Activated naive CD4-positive, alpha-beta T cell treated with anti-CD3 and anti-CD28 coated beads for 36 hours (primary cell): ENCODE measurements at places on chromosomes 2 and 18. TPM values are rescaled to one million over a fixed set of nuclear protein-coding genes. Genes with fewer than 3 reads are reported as not detected.

DNA sequence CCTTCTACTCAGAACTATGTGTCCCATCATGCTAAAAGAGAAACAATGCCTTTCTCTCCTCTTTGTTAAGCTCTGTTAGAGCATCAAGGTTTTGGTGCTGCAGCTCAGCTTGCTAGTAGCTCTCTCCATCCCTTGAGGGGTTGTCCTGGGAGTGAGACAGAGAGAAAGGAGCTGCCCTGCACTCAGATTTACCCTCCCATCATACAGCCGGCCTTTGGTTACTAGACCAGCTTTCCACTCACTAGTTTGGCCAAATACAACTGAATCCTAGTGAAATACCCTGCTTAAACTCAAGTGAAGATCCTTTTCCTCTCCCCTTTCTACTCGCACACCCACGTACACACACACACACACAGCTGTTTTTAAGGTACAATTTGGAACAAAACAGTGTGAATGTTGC, 2.3 kb upstream of the CHN1 start:
- no peak for DNase-seq
- H3K36me3 ChIP-seq, result no peaks in the 10 kb centered on the region
- H3K4me3 ChIP-seq, result no peak overlapping the region
- H3K27me3 ChIP-seq, result peaks cover 43% of the 10 kb centered on the region
- H3K4me1 ChIP-seq, result peaks cover 11% of the 10 kb centered on the region

- DNase-seq, result no peak
- no peak overlapping the region for H3K27ac ChIP-seq
- peaks cover 19% of the 10 kb centered on the region for H3K4me1 ChIP-seq
- no peaks in the 10 kb centered on the region for H3K27me3 ChIP-seq
Observed at GRCh38 chr2:207469451-207469850, 60.3 kb upstream of the CREB1 start.

DNA sequence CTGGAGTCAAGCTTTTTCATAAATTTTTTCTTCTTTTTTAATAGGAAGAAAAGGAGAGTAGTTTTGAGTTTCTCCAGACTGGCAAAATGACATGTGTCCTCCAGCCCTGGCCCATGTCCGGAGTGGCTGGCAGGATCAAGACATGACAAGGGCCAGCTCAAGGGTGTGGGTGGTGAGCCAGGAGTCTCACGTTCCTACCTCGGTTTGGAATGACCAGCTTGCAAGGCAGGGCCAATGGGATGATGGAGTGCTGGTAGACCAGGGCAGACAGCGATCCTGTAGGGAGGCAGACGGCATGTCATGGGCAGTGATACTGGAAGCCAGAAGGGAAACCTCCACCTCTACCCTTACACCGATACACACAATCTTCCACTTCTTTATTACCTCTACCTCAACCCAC, 190.6 kb downstream of the TNS1 start:
- H3K4me1 ChIP-seq, result no peaks in the 10 kb centered on the region
- H3K36me3 ChIP-seq, result no peaks in the 10 kb centered on the region
- H3K27me3 ChIP-seq, result peaks cover 3% of the 10 kb centered on the region
- no peak for DNase-seq
- no peak overlapping the region for H3K27ac ChIP-seq
- no peak overlapping the region for H3K4me3 ChIP-seq

DNA sequence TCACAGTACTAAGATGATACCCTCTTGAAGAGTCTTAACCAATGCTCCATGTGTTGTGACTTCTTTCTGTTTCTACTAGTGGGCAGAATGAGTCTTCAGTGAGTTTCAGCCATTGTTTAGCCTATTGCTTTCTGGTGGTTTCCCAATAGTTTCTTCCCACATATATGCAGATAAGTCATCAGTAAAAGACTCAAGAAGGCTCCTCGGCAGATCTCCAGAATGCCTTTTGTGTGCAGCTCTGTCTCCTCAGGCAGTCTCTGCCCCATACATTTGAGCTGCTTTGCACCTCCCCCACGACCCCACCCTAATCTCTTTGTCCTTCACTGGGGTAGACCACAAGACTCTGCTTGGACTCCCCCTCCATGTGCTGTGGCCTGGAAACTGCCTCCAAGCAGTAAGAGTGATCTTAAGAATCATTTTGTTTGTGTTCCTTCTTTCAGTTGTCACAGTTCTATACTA, 71.6 kb upstream of the CHRNA1 start:
- no peaks in the 10 kb centered on the region for H3K27me3 ChIP-seq
- H3K27ac ChIP-seq, result peak overlapping the region; percentile 71
- peak; percentile 38 for DNase-seq
- peaks cover 32% of the 10 kb centered on the region for H3K4me1 ChIP-seq
- H3K36me3 ChIP-seq, result peaks cover 4% of the 10 kb centered on the region

Gene CYB5A
- 78.3 TPM for total RNA-seq

GRCh38 chr2:150100336-150100735, 387.1 kb downstream of the RND3 start:
- H3K36me3 ChIP-seq, result no peaks in the 10 kb centered on the region
- H3K27me3 ChIP-seq, result peaks cover 2% of the 10 kb centered on the region
- H3K4me3 ChIP-seq, result no peak overlapping the region
- no peak overlapping the region for H3K27ac ChIP-seq

GRCh38 chr2:94994914-94995552, 30.5 kb upstream of the MAL start:
- peaks cover 28% of the 10 kb centered on the region for H3K27me3 ChIP-seq
- H3K4me3 ChIP-seq, result no peak overlapping the region
- no peaks in the 10 kb centered on the region for H3K4me1 ChIP-seq

Gene PROM2
- total RNA-seq, result 0.89 TPM

DNA sequence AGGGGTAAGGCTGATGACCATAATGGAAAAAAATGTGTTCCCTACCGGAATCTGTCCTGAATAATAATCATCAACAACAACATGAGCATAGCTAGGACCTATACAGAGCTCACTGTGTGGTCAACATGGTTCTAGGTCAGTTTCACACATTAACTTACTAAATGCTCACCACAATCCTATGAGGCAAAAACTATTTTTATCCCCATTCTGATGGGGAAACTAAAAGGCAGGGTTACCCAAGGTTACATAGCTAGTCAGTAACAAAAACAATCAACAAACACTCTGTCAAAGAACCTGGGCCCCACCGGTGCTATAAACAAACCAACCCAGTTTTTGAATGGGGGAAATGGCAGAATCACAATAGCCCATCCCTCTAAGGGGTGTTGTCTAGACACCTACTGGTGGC, 40.1 kb downstream of the AOX1 start:
- H3K27ac ChIP-seq, result no peak overlapping the region
- no peaks in the 10 kb centered on the region for H3K36me3 ChIP-seq
- peaks cover 12% of the 10 kb centered on the region for H3K27me3 ChIP-seq
- DNase-seq, result no peak
- H3K4me3 ChIP-seq, result no peak overlapping the region
- no peaks in the 10 kb centered on the region for H3K4me1 ChIP-seq

- H3K4me1 ChIP-seq, result no peaks in the 10 kb centered on the region
- H3K36me3 ChIP-seq, result no peaks in the 10 kb centered on the region
- no peak for DNase-seq
- no peak overlapping the region for H3K4me3 ChIP-seq
- no peak overlapping the region for H3K27ac ChIP-seq
- no peaks in the 10 kb centered on the region for H3K27me3 ChIP-seq
Observed at GRCh38 chr18:23949863-23950262, 64.7 kb upstream of the TTC39C start.

DNA sequence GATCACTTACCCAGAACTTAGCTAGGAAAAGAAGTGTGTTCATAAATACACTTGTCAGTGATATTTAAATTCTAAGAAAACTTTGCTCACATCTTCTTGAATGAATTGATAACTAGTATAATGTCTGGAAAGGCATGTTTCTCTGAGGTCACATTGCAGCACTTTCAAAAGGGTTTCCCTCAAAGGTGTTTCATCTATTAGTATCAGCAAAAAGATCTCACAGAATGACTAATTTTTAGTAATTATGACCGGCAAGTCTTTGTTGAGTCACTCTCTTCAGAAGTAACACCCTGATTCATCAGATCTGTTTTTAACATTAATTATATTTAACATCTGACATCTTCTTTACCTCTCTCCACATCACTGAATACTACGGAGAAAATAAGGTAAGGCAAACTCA, 222.3 kb downstream of the IKZF2 start:
- H3K36me3 ChIP-seq, result no peaks in the 10 kb centered on the region
- peaks cover 2% of the 10 kb centered on the region for H3K27me3 ChIP-seq
- H3K27ac ChIP-seq, result no peak overlapping the region
- H3K4me1 ChIP-seq, result no peaks in the 10 kb centered on the region
- H3K4me3 ChIP-seq, result no peak overlapping the region
- no peak for DNase-seq

- H3K4me3 ChIP-seq, result no peak overlapping the region
- H3K27me3 ChIP-seq, result peaks cover 5% of the 10 kb centered on the region
- no peak overlapping the region for H3K27ac ChIP-seq
- no peak for DNase-seq
- no peaks in the 10 kb centered on the region for H3K4me1 ChIP-seq
Observed at GRCh38 chr2:60652832-60653340, 99.4 kb upstream of the BCL11A start.

DNA sequence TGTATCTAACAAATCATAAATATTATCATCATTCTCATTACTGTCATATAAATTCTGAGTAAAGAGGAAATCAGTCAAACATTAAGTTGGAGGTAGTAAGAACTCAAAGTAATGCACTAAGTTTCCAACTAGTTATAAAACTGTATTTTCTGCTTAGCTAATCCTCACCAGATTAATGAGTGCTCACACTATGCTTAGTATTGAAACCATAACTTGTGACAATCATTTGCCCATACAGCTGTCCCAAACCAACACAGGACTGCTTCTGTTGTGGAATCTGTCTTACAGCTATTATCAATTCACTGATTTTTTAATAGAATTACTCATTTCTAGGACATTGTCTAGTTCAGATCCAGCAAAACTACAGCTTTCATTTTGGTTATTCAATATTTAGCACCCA, 41.5 kb upstream of the TANK start:
- H3K27me3 ChIP-seq, result no peaks in the 10 kb centered on the region
- no peak for DNase-seq
- peaks cover 16% of the 10 kb centered on the region for H3K4me1 ChIP-seq
- no peak overlapping the region for H3K27ac ChIP-seq

DNA sequence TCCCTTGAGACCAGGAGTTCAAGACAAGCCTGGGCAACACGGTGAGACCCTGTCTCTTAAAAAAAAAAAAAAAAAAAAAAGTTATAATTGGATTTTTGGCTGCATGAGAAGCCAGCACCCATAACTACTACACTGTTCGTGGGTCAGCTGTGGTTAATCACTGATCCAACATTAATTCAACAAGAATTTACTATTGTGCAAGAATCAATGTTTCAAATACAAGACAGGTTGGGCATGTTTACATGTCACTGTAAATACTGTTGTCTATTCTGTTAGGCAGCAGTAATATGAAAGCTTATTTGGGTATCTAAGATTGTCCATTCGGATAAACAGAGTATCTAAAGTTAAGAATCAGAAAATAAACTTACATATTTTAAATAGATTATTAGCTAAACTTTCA, 62.3 kb downstream of the ESCO1 start:
- H3K36me3 ChIP-seq, result peaks cover 16% of the 10 kb centered on the region
- H3K27me3 ChIP-seq, result no peaks in the 10 kb centered on the region
- H3K27ac ChIP-seq, result no peak overlapping the region
- DNase-seq, result no peak
- peaks cover 2% of the 10 kb centered on the region for H3K4me1 ChIP-seq
- H3K4me3 ChIP-seq, result no peak overlapping the region

Gene PARD3B
- total RNA-seq, result 0.43 TPM

Gene RFX8
- 0.64 TPM for total RNA-seq

- no peaks in the 10 kb centered on the region for H3K36me3 ChIP-seq
- H3K27me3 ChIP-seq, result peaks cover 4% of the 10 kb centered on the region
- no peak overlapping the region for H3K27ac ChIP-seq
- H3K4me1 ChIP-seq, result no peaks in the 10 kb centered on the region
- DNase-seq, result no peak
Observed at GRCh38 chr2:144434425-144435222, 85.3 kb downstream of the ZEB2 start.

Gene FN1
- total RNA-seq, result 0.57 TPM

Gene PRKAG3
- not detected for total RNA-seq

DNA sequence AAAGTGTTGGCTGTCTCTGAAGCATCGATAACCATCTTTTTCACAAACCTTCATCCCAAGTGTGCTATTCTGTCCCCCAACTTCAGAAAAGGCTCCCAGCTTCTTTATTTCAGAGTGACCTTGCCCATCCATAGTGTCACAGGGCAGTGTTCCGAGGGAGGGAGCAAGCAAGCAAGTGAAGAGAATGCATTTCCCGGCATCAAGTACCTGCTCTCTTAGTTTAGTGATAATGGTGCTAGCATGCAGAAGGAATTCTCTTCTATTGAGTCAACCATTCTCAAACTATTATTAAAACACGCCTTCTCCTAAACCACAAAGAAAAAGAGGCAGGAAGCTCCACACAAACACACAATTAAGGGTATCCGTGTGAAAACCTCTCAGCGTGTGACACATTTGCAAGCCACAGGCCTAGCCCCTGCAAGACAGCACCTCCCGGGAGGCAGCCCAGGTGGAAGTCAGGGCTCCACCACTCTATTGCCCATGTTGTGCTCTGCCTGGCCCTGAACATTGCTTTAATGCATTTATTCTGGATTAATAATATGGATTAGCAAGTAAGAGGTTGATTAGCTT, 504.9 kb downstream of the GALR1 start:
- H3K4me3 ChIP-seq, result no peak overlapping the region
- no peaks in the 10 kb centered on the region for H3K4me1 ChIP-seq
- H3K36me3 ChIP-seq, result no peaks in the 10 kb centered on the region
- H3K27me3 ChIP-seq, result no peaks in the 10 kb centered on the region
- H3K27ac ChIP-seq, result no peak overlapping the region
- DNase-seq, result no peak

Gene STPG4
- not detected for total RNA-seq

- DNase-seq, result no peak
- H3K4me1 ChIP-seq, result no peaks in the 10 kb centered on the region
- H3K36me3 ChIP-seq, result no peaks in the 10 kb centered on the region
- no peak overlapping the region for H3K27ac ChIP-seq
Observed at GRCh38 chr2:235773188-235773928, 279.5 kb downstream of the AGAP1 start.

GRCh38 chr2:118936936-118937335, 5.1 kb upstream of the MARCO start:
- H3K27ac ChIP-seq, result no peak overlapping the region
- H3K4me1 ChIP-seq, result no peaks in the 10 kb centered on the region
- peaks cover 6% of the 10 kb centered on the region for H3K36me3 ChIP-seq
- no peak for DNase-seq
- no peaks in the 10 kb centered on the region for H3K27me3 ChIP-seq

Gene TMEM17
- not detected for total RNA-seq

GRCh38 chr2:62660087-62660486, 45.4 kb upstream of the EHBP1 start:
- peaks cover 2% of the 10 kb centered on the region for H3K27me3 ChIP-seq
- H3K4me3 ChIP-seq, result no peak overlapping the region
- no peak overlapping the region for H3K27ac ChIP-seq
- no peaks in the 10 kb centered on the region for H3K4me1 ChIP-seq

DNA sequence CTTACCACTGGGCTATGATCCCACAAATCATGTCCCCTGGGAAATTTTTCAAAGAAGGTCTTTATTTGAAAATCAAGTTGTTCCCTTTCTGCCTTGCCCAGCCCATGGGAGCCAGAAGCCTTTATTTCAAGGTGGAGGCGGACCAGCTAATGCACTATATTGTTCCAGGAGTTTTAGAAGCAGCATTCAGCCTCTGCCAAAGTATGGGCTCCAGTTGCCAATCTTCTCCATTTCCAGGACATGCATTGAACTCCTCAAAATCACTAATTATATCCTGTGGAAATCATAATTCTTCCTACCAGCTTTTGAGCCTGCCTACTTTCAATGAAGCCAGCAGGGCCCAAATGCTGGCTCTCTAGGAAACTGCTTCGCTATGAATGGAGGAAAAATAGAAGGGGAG, 195.8 kb downstream of the RAD51AP2 start:
- no peaks in the 10 kb centered on the region for H3K4me1 ChIP-seq
- DNase-seq, result no peak
- H3K27me3 ChIP-seq, result no peaks in the 10 kb centered on the region
